Naive thymus-derived CD8-positive, alpha-beta T cell (primary cell): ENCODE measurements at places on chromosomes 4 and X.

DNA sequence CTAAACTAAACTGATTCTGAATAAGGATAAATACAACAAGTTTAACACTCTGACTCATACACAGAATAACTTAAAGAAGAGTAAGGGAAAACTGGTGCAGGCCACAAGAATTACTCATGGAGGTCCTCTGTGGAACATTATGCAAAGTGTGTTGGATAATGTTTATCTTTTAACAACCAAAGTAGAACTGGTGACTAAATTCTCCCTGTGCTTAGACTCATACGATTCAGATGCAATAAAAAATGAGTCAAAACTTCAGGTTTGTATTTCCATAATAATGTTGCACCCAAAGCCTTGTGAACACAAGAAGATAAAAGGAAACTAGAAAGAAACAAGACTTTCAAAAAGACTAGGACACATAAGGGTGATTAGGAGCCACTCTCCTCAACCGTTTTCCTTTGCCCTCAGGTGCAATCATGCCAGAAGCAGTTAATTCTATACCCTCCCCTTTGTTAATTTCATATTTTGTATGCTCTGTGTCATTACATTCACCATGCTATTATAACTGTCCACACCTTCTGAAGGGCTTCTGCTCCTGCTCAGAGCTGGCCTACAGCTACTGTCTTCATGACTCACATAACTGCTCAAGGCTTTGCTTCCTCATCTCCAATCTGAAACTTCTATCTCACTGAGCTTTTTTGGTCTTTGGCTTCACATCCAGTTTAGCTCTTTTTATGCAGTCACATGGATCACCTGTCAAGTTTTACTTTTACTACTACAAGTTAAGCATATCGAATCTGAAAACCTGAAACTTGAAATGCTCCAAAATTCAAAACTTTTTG, 60.2 kb downstream of the KCNIP4 start:
- no peak overlapping the region for H3K27ac ChIP-seq
- H3K4me3 ChIP-seq = no peak overlapping the region

DNA sequence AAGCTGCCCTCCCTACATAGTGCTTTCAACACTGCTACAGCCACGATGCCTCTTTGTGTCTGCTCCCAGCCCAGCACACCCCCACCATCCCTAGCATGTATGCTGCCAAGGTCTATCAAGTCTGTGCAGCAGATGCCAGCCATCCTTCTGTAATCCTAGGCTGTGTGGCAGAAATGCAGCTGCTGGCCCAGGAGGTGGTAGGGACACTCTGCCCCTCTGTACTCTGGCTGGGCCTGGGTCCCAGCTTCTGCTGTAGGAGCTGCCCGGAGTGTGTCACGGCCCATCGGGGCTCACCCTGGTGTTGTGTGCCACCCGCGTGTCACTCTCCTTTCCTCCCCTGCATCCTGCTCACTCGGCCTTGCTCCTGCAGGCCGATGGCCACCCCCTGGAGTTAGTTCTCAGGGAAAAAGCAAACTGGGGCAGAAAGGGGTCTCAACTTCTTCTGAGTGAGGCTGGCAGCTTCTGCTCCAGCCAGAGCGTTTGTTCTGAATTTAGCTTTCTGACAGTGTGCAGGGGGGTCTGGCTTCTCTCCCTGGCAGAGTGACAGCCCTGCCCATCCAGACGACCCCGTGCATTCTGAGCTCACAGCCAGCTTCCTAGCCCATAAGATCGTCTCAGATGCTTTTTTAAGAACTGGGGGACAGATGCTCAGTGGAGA, 22.7 kb downstream of the PSAPL1 start:
- H3K4me1 ChIP-seq = no peaks in the 10 kb centered on the region
- no peak overlapping the region for H3K27ac ChIP-seq
- no peak overlapping the region for H3K4me3 ChIP-seq
- peak; percentile 47 for DNase-seq

DNA sequence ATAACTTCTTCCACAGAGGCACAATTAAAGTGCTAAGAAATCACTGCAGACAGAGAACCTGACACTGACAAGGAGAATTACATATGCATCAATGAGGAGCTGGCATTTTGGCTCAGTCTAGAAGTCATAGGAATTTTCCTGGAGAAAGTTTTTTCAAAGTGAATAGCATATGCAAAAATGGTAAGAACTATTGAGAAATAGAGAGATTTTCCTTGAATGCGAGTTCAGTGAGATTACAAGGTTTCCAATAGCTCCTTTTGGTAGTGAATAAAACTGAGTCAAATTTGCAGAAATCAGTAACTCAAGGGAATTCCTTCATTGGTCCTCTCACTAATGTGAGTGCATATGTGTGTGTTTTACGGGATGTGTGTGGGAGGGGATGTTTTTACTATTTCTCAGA, 557.5 kb downstream of the PPARGC1A start:
- H3K4me3 ChIP-seq = no peak overlapping the region
- H3K27me3 ChIP-seq = no peaks in the 10 kb centered on the region
- H3K27ac ChIP-seq = no peak overlapping the region
- peaks cover 2% of the 10 kb centered on the region for H3K4me1 ChIP-seq
- DNase-seq = no peak

DNA sequence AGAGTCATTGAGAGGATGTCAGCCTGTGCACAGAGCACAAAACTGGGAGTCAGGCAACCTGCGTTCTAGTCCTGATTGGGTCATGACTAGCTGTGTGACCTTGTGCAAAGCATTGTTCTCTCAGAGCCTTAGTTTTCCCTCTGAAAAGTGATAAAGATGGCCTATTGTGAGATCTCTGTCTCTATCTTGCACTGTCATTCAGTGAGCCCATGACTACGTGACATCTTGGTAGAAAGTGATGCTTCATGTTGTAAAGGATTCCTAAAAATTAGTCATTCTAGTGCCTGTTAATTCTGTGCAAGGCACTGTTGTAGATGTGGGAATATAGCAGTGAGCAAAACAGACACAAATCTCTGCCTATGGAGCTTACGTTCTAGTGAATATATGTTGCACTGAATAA, 2.5 kb downstream of the PGRMC1 start:
- H3K27ac ChIP-seq = no peak overlapping the region
- peak overlapping the region; percentile 38 for H3K4me3 ChIP-seq
- peaks cover 38% of the 10 kb centered on the region for H3K4me1 ChIP-seq
- no peak for DNase-seq

DNA sequence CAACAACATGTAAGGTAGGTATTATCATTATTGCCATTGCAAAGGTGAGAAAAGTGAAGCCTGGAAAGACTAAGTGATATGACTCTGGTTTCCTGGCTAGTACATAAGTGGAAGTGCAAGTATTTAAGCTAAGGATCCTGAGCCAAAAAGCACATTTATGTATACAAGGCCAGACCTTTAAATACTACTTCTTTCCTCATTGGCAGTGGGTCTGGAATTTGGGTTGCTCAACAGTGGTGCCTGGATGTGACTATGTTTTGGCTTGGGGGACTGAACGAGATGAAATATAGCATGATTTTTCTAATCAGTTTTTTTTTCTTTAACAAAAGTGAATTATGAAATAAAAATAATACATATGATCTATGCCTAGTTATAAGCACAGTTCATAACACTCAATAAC, 7.4 kb upstream of the FGF13 start:
- H3K27ac ChIP-seq = no peak overlapping the region
- no peaks in the 10 kb centered on the region for H3K36me3 ChIP-seq
- DNase-seq = no peak
- H3K4me3 ChIP-seq = no peak overlapping the region
- H3K4me1 ChIP-seq = no peaks in the 10 kb centered on the region

GRCh38 chrX:101931136-101931487, 715 bp downstream of the ZMAT1 start:
- no peaks in the 10 kb centered on the region for H3K27me3 ChIP-seq
- DNase-seq = no peak
- no peaks in the 10 kb centered on the region for H3K36me3 ChIP-seq
- H3K4me1 ChIP-seq = peaks cover 32% of the 10 kb centered on the region
- peak overlapping the region; percentile 97 for H3K27ac ChIP-seq

DNA sequence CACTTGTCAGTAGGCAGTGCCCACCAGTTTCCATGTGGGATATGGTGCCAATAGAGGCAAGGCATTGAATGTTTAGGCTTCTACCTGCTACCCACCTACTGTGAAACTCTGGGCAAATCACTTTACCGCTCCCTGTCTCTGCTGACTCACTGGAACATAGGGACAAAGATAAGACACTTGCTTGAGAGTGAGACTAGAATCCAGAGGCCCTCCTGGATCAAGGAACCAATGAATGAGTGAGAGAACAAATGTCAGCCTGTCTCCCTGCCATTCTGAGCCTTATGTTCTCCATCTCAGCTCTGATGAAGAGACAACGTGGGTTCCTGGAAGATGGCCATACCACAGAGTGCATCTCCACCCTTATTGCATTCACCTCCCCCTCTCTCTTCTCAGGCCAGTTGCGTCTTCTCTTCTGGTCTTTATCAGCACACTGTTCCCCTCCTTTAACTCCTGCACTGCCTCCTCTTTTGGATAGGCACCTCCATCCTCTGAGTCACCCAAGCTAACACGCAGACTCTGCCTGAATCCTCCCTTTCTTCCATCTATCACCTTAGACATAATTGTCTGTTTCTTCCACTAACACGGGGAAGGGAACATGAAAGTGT, 15.4 kb upstream of the PRRG3 start:
- H3K4me1 ChIP-seq = peaks cover 5% of the 10 kb centered on the region
- no peak for DNase-seq
- H3K27me3 ChIP-seq = peaks cover 6% of the 10 kb centered on the region
- no peaks in the 10 kb centered on the region for H3K36me3 ChIP-seq
- H3K4me3 ChIP-seq = no peak overlapping the region

- no peaks in the 10 kb centered on the region for H3K4me1 ChIP-seq
- no peak for DNase-seq
- no peak overlapping the region for H3K27ac ChIP-seq
- H3K36me3 ChIP-seq = no peaks in the 10 kb centered on the region
- H3K27me3 ChIP-seq = no peaks in the 10 kb centered on the region
Observed at GRCh38 chr4:18859468-18859867, 837.9 kb upstream of the LCORL start.

DNA sequence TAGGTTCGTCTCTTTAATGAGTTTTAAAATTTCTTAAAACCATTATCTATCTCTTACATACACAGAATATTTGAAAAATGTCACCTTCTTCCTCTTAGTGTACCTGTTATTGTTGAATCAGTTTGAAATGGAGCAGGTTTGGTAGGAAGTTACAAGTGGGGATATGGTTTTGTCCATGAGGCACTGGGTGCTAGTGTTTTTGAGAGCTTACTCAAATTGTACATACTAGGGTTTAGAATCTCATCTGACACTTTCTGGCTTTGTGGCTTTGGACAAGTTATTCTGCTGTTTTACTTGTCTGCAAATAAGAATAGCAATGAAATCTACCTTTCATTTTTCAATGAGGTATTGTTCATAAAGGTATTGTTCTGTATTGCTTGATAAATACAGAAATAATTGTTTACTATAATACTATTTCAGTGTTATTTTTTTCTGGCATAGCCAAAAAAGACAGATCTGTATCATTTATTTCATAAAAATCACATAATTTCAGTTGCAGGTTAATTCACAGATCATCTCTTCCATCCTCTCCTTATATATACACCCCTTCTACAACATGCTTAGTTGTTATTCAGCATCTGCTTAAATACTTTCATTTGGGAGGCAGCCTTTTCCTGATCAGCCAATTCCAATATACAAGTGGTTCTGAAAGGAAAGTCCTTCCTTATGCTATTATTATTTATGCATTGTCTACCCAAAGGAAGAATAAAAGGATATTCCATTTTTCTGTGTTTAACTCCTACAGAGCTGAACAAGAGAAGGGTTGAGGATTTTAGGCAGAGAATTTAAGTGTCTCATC, 13.3 kb downstream of the NCAPG start:
- DNase-seq = no peak
- no peaks in the 10 kb centered on the region for H3K27me3 ChIP-seq
- H3K36me3 ChIP-seq = no peaks in the 10 kb centered on the region
- no peaks in the 10 kb centered on the region for H3K4me1 ChIP-seq

GRCh38 chrX:37961118-37961517, 45.2 kb upstream of the SYTL5 start:
- no peaks in the 10 kb centered on the region for H3K27me3 ChIP-seq
- no peaks in the 10 kb centered on the region for H3K36me3 ChIP-seq

- no peaks in the 10 kb centered on the region for H3K4me1 ChIP-seq
- no peak for DNase-seq
- peaks cover 2% of the 10 kb centered on the region for H3K36me3 ChIP-seq
- H3K27ac ChIP-seq = no peak overlapping the region
Observed at GRCh38 chrX:133555782-133556458, 140.6 kb upstream of the GPC4 start.

GRCh38 chr4:48899432-48899749, 7.2 kb downstream of the OCIAD2 start:
- peak overlapping the region; percentile 7 for H3K27ac ChIP-seq
- no peak for DNase-seq
- H3K4me1 ChIP-seq = peaks cover 64% of the 10 kb centered on the region
- peaks cover 47% of the 10 kb centered on the region for H3K36me3 ChIP-seq

DNA sequence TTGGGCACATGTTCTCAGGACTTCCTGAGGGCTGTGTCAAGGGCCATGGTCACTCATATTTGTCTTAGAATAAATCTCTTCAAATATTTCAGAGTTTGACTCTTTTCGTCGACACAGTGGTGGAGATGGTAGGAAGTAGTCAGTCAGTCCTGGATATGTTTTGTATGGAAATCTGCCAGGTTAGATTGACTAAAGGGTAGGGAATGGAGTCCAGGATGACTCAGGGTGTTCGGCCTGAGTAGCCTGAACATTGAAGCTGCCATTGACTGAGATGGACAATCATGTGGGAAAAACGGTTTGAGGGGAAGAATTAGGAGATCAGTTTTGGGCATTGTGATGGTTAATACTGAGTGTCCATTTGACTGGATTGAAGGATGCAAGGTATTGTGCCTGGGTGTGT, 177.1 kb upstream of the CENPE start:
- no peak overlapping the region for H3K27ac ChIP-seq
- H3K27me3 ChIP-seq = peaks cover 3% of the 10 kb centered on the region
- H3K4me1 ChIP-seq = no peaks in the 10 kb centered on the region
- H3K4me3 ChIP-seq = no peak overlapping the region
- H3K36me3 ChIP-seq = no peaks in the 10 kb centered on the region

DNA sequence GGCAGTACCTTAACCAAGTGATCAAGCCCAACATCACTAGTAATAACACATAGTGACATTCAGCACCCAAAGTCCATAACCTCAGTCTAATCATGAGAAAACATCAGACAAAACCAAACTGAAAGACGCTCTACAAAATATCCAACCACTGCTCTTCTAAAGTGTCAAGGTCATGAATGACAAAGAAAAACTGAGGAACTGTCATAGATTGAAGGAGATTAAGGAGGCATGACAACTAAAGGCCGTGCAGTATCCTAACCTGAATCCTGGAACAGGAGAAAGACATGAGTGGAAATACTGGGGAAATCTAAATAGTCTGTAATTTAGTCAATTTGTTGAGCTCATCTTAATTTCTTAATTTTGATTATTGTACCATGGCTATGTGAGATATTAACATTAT, 38.2 kb upstream of the EXOC1L start:
- H3K27me3 ChIP-seq = peaks cover 3% of the 10 kb centered on the region
- no peak overlapping the region for H3K27ac ChIP-seq
- no peak overlapping the region for H3K4me3 ChIP-seq
- no peak for DNase-seq
- no peaks in the 10 kb centered on the region for H3K4me1 ChIP-seq
- no peaks in the 10 kb centered on the region for H3K36me3 ChIP-seq

GRCh38 chr4:138251938-138252337, 9.8 kb upstream of the SLC7A11 start:
- no peaks in the 10 kb centered on the region for H3K27me3 ChIP-seq
- no peak overlapping the region for H3K4me3 ChIP-seq
- H3K4me1 ChIP-seq = no peaks in the 10 kb centered on the region
- no peak for DNase-seq
- H3K36me3 ChIP-seq = no peaks in the 10 kb centered on the region
